Coronary artery (tissue), 2 donors: ENCODE measurements at places on chromosomes 11 and 22.

DNA sequence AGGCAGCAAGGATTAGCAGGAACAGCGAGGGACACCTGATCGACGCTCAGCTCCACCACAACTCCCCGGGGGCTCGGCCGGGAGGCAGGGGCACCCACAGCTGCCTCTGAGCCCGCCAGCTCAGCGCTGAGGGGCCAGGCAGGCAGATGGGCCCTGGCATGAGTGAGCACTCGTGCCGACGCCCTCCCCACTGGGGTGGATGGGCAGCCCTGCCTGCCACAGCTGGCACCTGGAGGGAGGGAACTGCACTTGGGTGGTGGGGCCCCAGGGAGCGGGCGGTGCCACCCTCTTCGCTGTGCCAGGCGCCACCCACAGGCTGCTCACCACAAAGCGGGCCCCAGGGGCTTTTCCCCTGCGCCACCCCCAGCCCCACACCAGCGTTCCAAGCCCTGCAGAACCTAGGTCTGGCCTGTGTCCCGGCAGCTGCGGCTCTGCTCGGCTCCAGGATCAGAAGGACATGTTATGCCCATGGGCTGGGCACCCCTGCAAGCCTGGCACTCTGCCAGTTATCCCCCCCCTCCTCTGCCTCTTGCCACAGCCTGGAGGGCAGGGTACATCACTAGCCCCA, 28.8 kb downstream of the WNT7B start:
- no peak for DNase-seq

GRCh38 chr11:117428856-117429229, 101.2 kb downstream of the CEP164 start:
- no peak for DNase-seq

GRCh38 chr22:43077121-43077877, 11.9 kb downstream of the TTLL1 start:
- DNase-seq = no peak

DNA sequence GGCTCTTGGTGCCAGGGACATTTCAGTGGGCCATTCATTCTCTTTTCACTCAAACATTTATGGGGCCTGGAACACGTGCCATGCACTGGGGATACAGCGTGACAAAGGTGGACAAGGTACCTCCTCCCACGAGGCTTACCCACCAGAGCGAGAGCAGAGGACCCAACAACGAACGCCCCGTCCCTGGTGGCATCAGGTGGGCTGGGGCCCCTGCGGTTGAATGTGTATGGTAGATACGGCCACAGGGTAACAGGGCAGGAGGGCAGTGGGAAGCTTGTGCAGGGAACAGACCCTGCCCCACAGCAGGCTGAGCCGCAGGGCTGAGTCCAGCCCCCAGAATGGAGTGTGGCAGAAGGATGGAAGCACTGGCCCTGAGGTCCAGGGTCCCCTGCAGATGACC, 81.1 kb downstream of the LRRC32 start:
- DNase-seq = no peak

- DNase-seq = no peak
Measured at GRCh38 chr11:69699213-69699612, 4.6 kb downstream of the FGF19 start.

GRCh38 chr22:16917144-16918003, 90.6 kb downstream of the GAB4 start:
- no peak for DNase-seq

DNA sequence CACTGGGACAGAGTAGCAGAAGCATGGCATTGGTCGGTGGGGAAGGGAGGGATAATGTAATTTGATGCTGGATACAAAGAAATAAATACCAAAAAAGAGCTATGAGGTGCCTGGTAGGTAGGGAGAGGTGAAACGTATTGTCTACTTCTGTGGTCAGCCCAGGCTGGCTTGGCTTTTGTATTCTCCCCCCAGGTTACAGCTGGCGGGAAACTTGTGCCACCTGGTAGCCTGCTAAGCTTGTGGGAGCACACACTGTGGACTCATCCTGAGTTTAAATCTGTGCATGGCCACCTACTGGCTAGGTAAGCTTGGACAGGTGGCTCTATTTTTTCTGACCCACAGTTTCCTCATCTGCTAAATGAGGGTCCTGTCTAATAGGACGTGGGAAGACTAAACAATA, 165.2 kb upstream of the E2F8 start:
- peak; percentile 33 for DNase-seq

DNA sequence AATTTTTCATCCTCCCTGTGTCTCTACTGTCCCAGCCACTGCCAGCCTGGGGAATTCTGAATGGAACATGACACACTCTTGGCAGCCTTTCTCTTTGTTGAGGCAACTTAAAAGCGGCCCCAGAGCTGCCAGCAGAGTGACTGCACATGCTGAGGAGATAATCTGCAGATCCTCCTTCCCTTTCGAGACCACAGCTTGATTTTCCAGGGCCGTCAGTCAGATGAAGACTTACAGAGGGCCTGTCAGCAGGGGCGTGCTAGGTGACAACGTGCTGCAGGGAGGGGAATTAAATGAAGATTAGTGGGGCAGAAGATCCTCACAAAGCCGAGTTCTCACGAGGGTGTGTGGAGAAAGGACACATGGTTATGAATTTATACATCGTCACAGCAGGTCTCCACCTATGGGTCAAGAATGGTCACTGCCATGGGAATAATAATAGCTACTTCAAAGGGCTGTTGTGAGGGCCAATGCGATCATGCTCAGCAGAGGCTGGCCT, 193.5 kb upstream of the PITPNB start:
- no peak for DNase-seq

GRCh38 chr22:24758164-24758799, 16.2 kb downstream of the PIWIL3 start:
- no peak for DNase-seq
